ENCODE measurements at places on chromosomes 2 and 18.

DNA sequence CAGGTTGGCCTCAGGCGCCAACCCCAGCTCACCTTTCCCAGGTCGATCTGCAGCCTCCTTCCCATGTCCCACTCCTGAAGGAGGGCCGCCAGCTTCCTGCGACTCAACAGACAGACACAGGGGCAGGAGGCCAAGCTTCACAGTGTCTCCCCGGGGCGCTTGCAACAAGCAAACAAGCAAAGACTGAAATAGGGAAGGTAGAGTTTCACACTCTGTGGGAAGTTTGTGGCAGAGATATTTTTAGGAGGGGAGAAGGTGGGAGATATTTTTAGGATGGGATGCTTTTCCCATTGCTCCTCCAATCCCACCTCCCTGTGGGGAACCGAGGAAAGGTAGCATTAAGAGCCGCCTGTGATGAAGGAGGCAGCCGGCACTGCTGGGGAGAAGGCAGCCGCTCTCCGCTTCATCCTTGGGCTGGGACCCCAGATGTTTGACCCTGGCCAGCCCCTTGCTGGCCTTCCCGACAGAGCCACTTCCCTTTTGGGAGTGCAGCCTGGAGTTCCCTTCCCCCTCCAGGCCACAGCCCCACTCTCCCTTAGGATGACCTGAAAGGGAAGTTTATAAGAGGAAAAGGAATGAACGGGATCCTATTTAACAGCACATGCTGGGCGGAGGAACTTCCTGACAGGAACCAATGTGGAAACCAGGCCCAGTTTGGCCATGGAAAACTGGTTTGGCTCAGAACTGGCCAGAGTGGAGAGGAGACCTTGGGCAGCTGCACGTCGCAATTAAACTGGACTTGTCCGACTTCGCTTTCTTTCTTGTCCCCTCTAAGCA lies 142.2 kb upstream of the SMAD2 start:
- DNase-seq, result no peak

- no peak for DNase-seq
Measured at GRCh38 chr2:225889452-225889851, 489.9 kb downstream of the NYAP2 start.

- no peak for DNase-seq
Measured at GRCh38 chr18:5457462-5457957, 86.3 kb downstream of the EPB41L3 start.

GRCh38 chr18:48736321-48737260 lies 197.8 kb downstream of the CTIF start:
- DNase-seq, result no peak

DNA sequence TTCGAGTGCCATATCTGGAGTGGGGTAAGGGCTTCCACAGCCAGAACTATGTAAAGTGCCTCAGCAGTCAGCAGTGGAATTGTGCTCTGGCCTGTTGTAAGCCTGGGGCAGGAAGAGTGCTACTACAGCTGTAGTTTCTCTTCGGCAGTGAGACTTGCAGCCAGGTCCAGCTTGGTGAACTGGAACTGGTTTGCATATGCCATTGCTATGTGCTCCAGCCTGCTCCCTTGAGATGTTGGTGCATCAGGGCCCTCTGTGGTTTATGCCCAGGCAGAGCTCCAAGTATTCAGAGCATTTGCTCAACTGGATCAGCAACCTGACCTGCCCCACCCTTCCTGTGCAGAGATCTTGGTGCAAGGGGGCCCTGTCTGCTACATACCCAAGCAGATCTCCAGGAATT lies 47.8 kb downstream of the ZNF804A start:
- no peak for DNase-seq

DNA sequence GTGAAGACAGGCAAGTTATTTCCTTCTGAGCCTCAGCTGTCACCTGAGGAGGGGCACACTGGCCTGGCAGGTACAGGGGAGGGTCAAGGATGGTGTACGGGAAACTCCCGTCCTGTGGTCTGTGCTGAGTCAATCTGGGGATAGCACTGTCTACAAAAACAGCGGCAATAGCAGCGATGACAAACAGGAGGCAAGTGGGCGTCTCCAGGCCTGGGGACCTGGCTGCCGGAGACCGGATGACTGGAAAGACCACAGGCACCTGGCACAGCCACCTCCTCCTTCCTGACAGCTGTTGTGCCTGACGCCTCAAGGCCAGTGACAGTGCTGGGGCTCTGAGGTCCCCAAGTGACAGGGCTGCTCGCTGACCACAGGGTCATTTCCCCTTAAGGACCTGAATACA lies 202.1 kb upstream of the HS6ST1 start:
- no peak for DNase-seq

DNA sequence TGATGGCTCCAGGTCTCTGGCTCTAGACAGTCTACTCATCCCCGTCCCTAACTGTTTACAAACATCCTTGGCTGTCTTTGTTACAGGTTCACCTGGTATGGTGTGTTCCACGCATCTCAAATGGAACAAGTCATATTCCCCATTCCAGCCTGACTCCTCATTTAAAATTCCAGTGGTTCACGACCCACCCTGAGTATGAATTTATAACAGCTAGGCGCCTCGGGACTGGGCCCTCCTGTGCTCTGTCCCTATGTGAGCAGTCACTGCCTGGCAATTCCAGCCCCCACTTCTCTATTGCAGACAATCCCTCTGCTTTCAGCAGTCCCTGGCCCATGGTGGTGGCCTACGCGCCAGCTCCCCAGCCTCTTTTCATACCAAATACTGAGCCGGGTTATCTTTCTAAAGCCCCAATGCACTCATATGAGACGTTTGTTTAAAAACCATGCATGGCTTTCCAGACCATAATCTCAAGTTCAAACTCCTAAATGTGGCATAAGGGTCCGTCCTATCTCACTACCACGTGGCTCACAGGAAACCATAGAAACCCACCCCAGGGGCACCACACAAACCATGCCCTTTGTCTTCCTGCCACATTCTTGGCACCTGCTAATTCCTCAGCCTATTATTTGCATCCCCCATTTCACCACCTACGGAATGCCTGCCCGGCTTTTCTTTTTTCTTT lies 1.6 kb downstream of the SERPINB8 start:
- DNase-seq, result no peak

DNA sequence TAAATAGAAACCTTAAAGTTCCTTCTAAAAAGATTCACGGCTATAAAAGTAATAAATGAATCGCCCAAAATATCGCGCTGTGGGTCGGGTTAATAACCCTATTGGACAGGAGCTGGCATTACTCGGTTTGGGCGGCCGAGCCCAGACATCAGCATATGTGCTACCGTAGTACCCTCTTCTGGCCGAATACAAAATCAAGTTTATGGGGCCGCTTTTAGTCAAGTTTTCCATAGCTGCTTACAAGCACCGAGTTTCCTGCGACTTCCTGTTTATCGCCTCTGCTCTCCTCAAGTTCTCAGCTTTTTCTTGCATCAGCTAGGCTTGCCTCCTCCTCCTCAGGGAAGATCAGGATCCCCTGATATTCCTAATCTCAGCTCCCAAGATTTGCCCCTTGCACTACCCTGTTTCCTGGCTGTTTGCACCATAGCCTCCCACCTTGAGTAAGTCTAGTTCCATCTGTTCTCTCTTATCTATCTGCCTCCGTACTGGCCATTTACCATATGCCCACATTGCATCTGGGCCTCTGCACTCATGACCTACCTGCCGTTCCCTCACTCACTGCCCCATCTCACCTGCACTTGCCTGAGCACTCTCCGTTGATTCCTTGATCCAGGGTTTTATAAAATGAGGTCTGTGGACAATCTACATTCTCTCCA lies 56.1 kb downstream of the SLC35F5 start:
- DNase-seq, result no peak

- DNase-seq, result no peak
Measured at GRCh38 chr2:2873450-2873811, 504.2 kb downstream of the EIPR1 start.

- no peak for DNase-seq
Measured at GRCh38 chr2:232890896-232891601, 21.0 kb downstream of the SNORC start.

- no peak for DNase-seq
Measured at GRCh38 chr2:213150315-213151097, 906 bp downstream of the IKZF2 start.

GRCh38 chr2:41955316-41956043 lies 92.3 kb upstream of the PKDCC start:
- no peak for DNase-seq

DNA sequence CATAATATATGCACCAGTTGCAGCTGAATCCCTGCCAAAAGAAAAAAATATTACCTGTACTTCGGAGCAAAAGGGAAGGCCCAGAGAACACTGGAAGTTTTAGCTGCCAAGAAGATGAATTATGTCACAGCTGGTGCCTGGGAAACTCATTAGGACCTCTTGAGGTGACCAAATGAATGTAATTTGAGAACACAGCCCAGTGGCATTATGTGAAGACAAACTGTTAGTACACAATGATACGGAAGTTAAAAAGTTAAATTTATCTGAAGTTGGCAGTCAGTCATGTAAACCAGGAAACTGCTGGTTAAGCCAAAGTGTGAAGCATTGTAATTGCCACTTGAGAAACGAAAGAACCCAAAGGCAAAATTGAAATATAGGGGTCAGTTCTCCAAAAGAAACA lies 80.7 kb downstream of the EML4 start:
- no peak for DNase-seq

DNA sequence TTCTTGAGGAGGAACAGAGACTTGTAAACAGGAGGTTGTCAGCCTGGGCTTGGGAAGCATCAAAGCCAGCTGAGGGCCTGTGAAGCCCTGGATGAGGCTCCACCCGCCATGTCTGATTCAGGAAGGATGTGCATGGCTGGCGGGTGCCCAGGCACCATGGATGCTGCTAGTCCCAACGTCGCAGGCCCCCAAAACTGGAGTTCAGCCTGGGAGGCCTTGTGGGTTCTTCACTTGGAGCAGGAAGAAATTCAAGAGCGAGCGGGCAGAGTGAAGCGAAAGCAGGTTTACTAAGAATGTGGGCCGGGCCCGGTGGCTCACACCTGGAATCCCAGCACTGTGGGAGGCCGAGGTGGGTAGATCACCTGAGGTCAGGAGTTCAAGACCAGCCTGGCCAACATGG lies 12.1 kb upstream of the PXDN start:
- no peak for DNase-seq

DNA sequence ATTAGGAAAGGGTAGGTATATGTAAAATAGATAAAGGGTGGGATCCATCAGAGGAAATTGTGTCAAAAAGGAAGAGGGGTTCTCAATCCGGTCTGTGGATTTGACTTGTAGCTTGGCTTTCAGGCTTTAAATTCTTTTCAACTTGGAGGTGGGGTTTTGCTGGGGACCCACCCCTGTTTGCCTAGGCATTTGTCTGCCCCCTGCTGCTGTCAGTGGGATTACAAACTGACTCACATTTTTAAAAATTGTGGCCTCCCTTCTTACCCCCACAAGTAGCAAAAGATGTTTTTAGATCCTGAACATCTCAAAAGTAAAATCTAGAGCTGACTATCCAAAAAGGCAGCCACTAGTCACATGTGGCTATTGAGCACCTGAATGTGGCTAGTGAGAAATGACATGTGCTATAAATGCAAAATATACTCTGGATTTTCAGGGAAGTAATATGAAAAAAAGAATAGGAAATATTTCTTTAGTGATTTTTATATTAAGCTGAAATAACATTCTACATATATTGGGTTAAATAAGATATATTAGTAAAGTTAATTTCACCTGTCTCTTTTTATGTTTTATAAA lies 178.9 kb downstream of the GFPT1 start:
- no peak for DNase-seq

DNA sequence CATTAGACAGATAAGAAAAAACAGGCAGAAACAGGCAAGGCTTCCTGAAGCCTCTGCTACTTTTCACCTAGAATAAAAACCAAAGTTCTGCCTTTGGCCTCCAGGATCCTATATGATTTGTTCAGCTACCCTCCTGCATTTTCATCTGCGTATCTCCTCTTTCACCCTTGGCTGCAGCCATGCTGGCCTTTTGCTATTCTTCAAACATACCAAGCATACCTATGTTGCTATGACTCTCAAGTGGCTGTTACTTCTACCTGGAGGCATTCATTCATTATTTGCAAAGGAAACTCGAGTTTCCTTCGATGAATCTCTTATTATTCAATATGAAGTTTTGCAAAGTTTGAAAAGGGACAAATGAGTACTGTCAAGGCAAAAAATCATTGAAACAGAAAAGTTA lies 106.4 kb upstream of the HNMT start:
- DNase-seq, result no peak

DNA sequence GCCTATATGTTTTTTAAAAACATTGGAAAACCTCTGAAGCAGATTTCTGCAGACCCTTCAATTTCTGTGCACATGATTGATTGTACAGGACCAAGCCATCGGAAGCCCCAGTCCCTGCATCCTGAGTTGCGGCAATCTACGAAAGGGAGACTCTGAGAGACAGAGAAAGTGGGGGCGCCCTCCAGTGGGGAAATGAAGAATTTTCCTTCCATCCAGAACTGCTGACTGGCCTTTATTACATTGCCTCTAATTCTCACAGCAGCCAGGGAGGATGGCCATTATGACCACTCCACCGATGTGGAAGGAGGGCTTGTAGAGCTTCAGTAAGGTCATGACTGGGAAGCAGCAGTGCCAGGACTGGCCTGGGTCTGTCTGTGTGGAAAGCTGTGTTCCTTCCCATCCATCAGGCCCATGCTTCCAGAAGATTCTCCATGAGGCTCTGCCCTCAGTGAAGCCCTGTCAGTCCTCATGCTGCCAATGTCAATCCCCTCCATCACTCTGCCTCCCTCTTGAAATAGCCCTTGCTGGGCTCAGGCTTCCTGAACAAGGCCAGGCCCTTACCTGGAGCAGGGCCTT lies 20.0 kb upstream of the RESP18 start:
- DNase-seq, result peak; percentile 41

DNA sequence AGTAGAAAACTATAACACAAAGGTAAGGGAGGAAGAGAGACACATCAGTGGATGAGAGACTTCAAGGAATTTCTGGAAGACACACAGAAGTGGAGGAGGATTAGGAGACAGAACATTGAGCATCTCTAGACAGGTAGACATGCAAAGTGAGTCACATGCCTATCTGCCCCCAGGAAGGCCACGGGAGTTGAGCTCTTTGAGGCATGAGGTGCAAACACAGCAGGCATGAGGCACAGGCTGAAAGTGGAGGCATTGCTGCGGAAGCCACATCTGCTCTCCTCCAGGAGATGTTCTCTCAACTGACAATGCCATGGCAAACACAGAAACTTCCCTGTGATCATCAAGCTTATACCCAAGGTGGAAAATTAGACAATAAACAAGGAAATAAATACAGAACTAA lies 481.6 kb upstream of the MYT1L start:
- DNase-seq, result no peak

GRCh38 chr2:127702395-127703009 lies 1.2 kb downstream of the SFT2D3 start:
- no peak for DNase-seq

DNA sequence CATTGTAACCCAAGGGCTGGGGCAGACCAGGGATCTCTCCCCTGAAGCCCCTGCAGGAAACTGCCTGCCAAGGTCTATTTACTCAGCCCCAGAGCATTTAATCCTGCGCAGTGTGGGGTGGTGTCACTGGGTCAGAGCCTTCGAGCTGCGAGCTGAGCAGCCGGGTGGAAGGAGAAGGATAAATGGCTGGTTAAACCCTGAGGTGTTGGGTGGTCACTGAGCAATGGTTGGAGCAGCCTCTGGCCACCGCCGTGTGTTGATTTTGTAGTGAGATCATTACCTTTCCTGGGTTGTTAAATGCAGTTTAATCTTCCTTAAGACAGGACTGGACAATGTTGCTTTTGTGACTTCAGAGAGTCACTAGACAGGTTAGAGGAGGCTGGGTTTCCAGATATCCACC lies 98.1 kb downstream of the SETBP1 start:
- no peak for DNase-seq

- no peak for DNase-seq
Measured at GRCh38 chr2:173472112-173472511, 117.4 kb downstream of the CDCA7 start.
